ENCODE measurements at places on chromosomes 5 and 9.

GRCh38 chr5:4905674-4906520, 234.2 kb upstream of the ADAMTS16 start:
- DNase-seq, result no peak

DNA sequence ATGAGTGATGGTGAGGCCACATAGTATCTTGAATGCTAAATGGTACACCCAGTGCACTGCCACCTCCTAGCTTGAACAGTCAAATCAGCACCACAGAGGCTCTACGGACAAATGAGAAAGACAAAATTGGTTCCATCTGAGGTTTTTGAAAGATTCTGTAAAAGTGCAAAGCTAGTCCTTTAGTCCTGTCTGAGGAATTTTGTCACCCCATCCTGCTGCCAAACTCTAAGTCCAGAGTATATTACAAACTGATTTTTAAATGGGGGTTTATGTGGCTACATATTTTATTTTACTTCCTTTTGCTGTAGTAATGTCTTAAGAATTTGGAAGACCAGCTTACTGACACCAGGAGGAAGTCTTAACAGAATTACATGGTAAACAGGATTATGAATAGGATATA, 7.7 kb downstream of the FREM1 start:
- no peak for DNase-seq

- DNase-seq, result no peak
These were observed 28.1 kb upstream of the RNU6ATAC start for GRCh38 chr9:134192311-134192950.

- DNase-seq, result no peak
These were observed 28.3 kb downstream of the CAMK2A start for GRCh38 chr5:150261231-150261630.

DNA sequence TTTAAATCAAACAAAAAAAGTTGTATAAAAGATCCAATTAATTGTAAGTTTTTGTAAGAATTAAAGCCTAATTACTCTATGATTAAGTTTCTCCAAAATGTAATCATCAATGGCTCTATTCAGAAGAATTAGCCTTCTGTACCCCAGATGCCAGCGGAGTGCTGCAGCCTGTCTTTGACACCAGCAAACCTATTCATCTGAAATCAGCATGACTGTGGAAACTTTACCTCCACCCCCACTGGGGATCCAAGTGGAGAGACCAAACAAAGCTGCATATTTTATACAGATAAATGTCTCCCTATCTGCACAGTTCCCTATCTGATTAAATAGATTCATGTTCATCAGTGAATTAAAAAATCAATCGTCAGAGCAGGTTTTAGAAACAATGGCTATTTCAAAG, 426.8 kb downstream of the KIAA0825 start:
- no peak for DNase-seq

DNA sequence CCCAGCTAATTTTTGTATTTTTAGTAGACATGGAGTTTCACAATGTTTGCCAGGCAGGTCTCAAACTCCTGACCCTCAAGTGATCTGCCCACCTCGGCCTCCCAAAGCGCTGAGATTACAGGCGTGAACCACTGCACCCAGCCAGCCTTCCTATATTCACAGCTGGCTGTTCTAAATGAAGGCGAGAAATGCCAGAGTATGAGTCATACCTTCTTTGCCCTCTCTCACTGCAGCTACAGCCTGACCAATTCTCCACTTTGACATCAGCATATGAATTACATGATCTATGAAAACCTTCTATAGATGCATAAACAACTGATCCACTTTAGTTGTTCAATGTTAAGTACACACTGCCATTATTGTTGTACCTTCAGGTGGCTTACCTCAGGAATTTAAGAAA, 14.5 kb downstream of the APTX start:
- no peak for DNase-seq

DNA sequence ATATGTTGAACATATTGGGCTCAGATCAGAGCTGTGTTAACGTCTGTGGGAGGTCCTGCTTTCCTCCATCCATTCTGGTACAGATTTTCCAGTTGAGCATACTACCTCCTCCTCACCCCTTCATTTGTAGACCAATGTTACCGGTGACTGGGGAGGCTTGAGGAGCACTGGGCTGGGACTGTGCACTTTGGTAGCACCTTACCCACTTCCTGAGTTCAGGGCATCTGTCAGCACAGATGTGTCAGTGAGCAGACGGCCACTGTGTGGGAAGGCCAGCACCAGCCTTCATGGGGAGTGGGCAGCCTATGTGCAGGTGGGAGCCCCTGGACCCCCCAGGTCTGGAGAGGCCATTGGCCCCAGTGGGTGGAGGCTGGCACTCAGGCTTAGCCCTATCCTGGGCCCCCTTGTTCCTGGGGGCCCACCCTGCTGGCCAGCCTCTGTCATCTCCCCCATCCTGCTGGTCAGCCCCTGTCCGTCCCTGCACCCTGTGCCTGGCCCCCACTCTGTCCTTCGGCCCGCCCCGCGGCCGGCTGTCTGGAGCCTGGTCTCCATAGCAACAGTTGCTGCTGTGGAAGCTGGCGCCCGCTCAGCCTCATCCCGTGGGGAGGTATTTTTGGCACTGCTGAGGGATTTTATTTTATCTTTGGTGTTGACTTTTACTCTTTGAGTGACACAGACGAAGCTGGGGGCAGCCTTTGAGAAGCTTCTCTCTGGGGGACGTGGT, 21.3 kb downstream of the WNK2 start:
- no peak for DNase-seq

- DNase-seq, result no peak
These were observed 33.3 kb downstream of the EXOC3 start for GRCh38 chr5:476102-476813.

- no peak for DNase-seq
These were observed 207.7 kb downstream of the MEF2C start for GRCh38 chr5:88675168-88675707.

- no peak for DNase-seq
These were observed 147.3 kb downstream of the SGCD start for GRCh38 chr5:156474251-156474650.

DNA sequence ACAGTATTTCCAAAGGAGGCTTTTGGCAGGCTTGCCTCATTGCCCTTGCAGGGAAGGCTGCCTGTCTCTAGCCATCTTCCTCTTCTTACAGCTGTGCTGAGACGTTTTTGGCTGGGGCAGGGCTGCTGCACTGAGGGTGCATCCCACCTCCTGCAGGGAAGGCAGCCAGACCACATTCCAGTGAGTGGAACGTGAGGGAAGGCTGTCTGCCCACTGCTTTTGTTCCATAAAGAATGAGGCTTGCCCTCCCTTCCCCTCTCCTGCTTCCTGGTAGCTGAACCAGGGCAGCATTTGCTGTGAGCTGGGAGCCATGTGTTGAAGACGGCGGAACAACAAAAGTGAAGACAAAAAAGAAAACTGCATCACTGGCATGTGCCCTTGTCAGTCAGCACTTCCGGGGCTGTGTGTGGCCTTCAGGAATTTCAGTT, 16.8 kb downstream of the MGAT1 start:
- DNase-seq, result no peak

DNA sequence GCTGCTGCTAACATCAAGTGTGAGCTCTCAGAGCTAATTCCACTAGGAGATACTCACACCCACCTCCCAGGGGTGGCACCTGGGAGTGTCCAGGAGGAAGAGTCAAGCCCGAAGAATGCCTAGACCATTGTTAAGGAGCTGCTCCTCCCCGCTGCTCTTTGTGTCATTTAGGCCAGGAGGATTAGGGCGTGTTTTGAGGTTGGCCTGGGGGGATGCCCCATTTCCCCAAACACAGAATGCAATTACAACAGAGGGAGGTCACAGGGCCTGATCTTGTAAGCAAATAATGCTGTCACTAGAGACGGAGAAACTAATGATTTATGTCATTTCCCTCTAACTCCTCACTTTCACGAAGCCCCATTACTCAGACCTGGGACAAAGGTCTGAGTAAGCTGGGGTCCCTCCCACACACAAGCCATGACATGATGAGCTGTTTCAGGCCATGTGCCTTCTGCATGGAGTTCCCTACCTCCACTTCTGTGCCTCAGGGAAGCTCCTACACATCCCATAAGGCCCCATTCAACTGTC, 312.5 kb downstream of the ACTL7B start:
- peak; percentile 99 for DNase-seq

DNA sequence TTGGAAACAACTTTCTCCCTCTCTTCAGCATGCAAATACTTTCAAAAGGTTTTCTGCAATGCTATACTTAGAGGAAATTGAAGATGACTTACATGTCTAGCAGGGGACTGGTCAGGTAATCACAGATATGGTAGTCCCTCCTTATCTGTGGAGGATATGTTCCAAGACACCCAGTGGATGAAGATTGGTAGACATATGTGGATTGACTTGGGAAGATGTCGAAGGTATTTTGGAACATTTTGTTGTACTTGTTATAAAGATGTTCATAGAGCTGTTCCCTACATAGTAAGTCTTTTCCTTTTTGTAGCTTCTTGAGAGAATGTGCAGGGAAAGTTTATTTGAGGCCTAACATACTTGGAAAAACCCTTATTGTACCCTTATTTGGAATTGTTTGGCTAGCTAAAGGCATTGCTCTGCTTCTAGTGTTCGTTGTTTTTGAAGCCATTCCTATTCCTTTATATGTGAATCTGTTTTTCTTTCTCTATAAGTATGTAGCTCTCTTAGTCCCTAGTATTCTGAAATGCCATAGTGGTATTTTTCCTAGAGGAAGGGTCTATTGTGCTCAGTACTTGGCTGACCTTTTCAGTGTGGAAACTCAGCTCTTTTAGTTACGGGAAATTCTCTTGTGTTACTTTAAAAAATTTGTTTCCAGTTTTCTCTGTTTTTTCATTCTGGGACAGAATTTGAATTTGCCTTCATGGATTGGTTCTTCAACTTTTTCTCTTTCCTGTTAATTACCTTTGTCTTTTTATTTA, 25.7 kb downstream of the GPR151 start:
- DNase-seq, result no peak

DNA sequence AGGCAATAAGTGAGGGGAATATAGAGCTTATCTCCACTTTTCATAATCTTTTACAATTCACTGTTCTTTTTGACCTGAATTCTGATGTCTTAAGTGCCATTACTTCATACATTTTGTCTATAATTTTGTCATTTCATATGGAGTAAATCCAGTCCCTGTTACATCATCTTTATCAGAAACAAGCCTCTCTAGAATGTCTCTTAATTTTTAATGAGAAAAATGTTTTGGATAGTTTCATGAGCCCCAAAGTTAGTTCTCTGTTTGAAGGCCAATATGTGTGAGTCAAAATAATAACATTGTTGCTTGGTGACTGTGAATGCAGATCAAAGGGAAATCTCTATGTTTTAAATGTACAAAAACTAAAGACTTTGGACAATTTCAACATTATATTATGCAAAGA, 329.6 kb upstream of the ARRDC3 start:
- no peak for DNase-seq

DNA sequence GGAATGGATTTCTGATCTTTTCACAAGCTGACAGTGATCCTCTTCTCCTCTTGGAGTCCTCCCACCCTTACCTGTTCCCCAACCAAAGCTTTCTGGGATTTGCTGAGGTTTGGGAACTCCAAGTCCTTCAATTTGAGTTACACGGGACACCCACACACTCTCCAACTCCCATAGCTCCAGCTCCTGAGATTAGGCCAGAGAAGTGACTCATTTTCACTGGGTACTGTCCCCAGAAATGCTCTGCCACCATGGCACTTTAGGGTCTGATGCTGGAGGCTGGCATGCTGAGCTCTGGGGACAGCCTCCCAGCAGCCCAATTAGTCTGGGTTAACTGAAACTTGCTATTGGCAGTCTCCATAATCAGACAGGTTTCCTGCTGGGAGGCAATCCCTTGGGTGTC, 14.0 kb upstream of the HRCT1 start:
- DNase-seq, result no peak

DNA sequence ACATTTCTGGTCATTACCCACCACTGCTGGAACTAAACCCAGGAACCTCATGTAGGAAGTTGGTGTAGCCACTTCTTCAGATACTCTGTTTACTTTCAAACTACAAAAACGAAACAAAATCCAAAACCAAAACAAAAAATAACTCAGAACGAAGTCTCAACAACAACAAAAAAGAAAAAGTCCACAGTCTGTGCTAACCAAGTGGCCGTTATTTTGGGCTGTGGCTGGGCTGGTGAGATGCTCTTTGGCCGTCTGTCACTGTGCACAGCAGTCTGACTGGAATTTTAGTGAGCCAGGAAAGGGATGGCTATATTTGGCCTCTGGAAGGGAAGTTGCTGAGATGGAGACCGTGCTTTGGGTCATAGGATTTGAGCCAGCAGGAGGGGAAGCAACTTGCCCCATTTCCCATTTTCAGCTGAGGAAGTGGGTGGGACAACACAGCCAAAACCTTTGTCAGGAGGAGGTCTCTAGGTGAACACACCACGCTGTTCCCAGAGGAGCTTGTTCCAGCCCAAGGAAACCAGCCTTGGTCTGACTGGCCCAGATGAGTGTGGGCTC, 334.1 kb downstream of the ZSWIM6 start:
- DNase-seq, result no peak
